Stimulated activated CD4-positive, alpha-beta T cell treated with anti-CD3 and anti-CD28 coated beads, Interleukin-1b, Interleukin-23, amount 100 ng/mL, for 1 hour (primary cell): ENCODE measurements at places on chromosomes 6 and 20.
A peak's percentile ranks its signal among the peaks of the same experiment; 100 is the strongest.

DNA sequence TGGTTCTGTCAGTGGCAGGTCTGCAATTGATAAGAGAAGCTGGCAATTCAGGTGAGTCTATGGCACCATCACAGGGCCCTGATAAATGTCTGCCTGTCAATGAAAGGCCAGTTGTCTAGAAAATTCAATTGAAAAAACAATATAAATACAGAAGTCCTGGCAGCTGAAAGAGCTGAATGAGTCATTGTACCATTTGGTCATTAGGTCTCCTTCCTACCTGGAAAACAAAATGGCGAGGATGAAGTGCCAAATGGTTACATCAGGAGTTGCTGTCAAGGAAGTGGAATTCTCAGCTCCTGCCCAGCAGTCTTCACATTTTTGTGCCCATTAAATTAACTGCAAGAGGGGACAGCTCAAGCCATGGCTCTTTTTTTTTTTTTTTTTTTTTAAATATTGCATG, 37.7 kb downstream of the PEX7 start:
- no peak for DNase-seq

GRCh38 chr6:85135376-85136094, 314.3 kb upstream of the NT5E start:
- DNase-seq = no peak

GRCh38 chr20:52826321-52826720, 145.8 kb upstream of the TSHZ2 start:
- no peak for DNase-seq

GRCh38 chr20:50368813-50369224, 141.4 kb upstream of the PTPN1 start:
- no peak for DNase-seq

GRCh38 chr6:132067286-132067685, 116.1 kb upstream of the CCN2 start:
- DNase-seq = no peak

DNA sequence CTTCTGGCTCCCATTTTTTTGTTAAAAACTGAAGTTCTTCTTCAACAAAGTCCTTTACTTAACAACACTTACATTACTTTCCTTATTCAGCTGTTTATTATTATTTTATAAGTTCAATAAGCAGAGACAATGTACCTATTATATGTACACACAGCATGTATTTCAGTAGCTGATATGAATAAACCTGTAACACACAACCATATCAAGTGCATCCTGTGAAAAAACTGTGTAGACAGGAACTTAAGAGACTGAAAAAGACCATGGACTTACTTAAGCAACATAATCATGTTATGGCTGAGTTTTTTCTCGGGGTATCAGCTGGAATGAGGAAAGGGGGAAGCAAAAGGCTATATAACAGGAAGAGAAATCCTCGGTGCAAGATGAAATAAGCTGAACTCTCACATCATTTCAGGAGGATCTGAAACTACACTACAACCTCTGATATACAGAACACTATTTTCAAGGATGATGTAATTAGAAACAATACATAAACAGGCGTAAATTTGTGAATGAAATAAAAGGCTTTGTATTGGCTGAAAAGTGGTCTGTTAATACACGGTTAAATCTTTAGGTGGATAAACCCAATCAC, 70.9 kb downstream of the REV3L start:
- no peak for DNase-seq

- no peak for DNase-seq
Observed at GRCh38 chr6:26032340-26033084, 54.7 kb upstream of the HFE start.

DNA sequence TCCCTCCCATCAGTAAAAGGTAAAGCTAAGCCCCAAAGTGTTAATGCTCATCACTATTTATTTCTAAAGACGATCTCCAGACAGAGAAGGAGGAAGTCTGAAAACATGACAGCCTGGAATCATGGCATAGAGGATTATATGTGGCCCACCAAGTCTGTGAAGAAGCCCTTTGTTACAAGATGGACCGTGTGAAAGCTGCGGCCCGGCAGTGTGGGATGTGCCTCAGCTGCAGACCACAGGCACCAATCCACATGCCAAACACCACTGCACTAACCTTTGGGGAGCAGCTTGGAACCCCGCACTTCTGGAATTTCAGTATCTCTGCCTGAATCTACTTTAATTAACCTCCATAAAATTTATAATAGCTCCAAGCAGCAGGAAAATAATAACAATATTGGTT, 90.4 kb downstream of the SLC23A2 start:
- no peak for DNase-seq

DNA sequence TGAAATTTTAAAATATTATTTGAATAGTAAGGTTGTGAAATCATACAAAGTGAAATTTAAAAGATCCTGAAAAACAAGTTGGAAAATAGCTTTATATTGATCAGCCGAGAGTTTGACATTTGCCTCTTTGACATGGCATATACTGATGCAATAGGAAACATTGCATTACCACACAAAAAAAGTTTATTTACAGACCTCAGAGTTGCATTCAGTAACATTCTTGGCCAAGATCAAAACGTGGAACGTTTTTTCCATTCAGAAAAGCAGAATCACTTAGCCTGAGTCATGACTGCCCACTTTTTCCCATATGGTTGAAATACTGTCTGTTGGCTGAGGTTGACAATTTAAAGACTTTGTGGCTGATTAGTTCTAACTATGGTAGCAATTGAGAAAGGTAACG, 55.1 kb upstream of the BACH2 start:
- no peak for DNase-seq

DNA sequence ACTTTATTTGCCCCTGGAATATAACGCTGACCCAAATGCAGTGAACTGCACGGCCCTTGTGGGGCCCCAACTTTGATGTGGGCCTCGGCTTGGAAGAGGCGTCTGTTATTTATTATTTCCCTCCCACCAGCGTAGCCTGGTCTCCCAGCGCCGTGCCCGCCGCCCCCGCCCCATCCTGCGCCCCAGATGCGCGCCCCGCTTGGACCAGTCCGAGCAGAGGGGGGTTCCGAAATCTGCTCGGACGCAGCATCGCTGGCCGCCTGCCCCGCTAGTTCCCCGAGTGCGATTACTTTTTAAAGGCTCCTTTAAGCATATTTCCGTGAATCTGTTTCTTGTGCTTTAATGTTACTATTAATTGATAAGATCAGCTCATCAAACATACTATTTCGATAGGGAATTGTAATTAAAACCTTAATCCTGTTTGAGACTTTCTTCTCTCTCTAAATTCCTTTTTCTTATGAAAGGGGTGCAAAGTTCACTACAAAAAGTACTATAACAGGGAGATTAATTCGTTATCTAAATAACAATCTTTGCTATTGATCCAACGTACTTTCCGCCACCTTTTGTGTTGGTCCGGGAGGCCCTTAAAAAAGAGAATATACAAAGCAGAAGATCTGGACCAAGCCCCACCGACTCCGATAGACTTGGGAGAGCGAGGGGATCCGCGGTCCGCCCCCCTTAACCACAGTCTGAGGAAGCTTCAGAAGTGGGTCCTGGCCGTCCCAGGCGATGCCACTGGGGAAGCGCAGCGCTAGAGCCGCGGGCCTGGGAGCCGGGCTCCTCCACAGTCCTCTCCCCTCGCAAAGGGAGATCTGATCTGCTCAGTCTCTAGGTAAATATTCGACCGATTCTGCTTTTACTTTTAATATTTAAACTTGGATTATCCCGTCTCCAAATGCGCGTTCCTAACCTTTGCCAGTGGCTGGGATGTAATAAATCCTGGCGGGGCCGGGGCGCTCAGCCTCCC, 10.2 kb downstream of the POU3F2 start:
- DNase-seq = no peak

GRCh38 chr6:42025066-42025844, 25.1 kb upstream of the TAF8 start:
- no peak for DNase-seq

- DNase-seq = no peak
Observed at GRCh38 chr6:31272436-31272835, 544 bp upstream of the HLA-C start.

DNA sequence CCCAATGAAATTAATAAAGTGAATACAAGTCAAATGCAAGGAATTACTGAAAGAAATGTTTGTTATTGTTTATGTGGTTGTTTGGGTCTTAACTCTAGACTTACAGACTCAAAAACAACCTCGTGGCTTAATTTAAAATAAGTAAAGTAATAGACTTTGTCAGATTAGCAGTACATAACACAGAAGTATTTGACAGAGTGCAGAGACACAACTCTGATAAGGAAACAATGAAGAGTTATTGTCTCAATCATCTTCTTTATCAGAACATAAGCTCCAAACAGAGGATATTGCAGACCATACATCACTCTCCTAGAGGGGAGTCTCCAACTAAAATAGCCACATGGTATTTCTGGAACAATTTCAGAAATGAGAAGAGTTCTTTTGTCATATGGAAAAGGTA, 487.7 kb upstream of the HS3ST5 start:
- DNase-seq = no peak

- no peak for DNase-seq
Observed at GRCh38 chr6:82270881-82271635, 23.5 kb upstream of the IBTK start.

DNA sequence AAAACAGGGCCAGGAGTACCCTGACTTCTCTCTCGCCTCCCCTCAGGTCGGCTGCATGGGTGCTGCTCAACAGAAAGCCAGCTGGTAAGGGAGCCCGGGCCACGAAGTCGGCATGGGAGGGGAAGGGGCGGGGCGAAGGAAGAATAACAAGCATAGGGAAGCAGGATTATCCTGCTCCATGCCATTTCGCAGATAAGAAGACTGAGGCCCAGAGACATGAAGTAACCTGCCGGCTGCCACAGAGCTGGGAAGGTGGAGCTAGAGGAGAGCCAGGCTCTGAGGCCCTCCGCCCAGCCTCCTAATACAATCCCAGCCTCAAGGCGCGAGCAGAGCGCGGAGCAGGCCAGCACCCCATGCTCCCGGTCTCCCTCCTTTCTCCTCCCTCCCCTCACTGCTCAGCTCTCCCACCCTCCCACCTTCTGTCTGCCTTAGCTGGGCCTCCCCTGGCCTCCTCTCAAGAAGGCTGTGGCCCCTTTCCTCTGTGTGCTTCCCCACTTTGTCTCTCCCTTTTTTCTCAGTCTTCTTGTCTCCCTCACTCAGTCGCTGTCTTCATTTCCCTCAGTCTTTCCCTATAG, 13.2 kb upstream of the HMGA1 start:
- DNase-seq = no peak

- DNase-seq = no peak
Observed at GRCh38 chr6:17405944-17406245, 12.5 kb downstream of the CAP2 start.

DNA sequence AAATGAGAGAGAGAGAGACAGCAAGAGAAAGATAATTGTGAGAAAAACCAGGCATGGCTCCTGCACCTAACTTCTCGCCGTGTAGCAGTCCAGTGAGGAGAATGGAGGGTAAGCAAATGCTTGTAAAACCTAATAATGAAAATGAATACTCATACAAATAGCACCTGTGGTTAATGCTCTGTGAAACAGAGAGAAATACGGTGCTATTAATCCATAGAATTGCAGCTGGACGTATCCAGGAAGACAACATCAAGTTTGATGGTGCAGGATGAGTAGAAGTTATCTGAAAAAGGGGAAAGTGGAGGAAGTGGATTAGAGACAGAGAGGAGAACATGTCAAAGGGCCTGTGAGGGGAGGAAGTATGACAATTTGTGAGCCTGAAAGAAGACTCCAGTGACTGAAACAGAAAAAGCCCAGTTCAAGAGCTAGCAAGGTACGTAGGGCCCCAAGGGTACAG, 89.4 kb upstream of the PAK5 start:
- DNase-seq = no peak

GRCh38 chr6:170552765-170553533, at the start of gene PSMB1:
PSMB1 (minus strand) TSS chr6:170553307; CDS start chr6:170553242, 65 bp downstream.
- DNase-seq = peak; percentile 60

GRCh38 chr6:55841341-55841740, 34.0 kb downstream of the BMP5 start:
- DNase-seq = no peak

- no peak for DNase-seq
Observed at GRCh38 chr20:24958506-24959385, 9.7 kb downstream of the CST7 start.

DNA sequence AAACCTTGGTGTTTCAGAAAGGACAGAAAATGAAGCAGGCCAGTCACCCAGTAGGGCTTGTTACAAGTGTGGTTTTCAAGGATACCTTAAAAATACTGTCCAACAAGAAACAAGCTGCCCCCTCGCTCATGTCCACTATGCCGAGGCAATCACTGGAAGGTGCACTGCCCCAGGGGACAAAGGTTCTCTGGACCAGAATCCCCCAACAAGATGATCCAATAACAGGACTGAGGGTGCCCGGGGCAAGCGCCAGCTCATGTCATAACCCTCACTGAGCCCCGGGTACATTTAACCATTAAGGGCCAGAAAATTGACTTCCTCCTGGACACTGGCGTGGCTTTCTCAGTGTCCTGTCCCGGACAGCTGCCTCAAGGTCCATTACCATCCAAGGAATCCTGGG, 6.6 kb upstream of the NT5DC1 start:
- DNase-seq = no peak
